ENCODE measurements at places on chromosomes 7 and 10.

DNA sequence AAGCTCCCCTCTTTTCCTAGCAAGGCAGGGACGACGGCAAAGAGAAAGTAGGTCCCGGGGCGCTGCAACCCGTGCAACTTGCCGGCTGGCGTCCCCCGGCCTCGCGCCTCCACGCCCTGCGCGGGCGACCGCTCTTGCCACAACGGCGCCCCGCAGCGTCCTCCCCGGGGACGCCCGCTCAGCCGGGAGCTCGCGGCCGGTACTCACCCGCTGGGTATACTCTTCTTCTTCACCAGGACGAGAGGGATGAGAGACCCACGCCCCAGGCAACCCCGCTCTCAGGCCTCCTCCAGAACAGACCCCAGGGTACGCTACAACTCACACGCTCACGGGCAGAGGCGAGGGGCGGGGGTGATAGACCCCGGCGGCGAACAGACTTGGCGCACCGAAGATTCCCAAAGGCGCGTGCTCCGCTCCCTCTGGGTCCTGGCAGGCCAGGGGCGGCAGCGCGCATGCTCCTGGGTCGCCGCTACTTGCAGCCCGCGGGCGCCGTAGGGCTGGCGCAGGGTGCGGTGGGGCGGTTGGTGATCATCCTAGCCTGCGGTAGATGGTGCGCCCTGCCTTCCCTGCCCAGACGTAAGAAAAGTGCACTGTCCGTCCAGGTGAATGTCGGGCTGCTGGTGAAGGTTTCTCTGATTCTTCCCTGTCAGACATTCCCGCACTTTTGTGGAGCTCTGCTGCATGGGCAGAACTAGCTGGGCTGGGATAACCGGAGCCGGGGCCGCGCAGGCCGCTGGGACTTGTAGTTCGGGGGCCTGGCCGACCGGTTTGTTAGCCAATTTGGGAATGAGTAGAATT, at the start of gene CC2D2B:
CC2D2B (plus strand) TSS at position 520 of the 798 bp plus-strand sequence. CDS start 3,349 bp downstream, outside the sequence.
- peak; percentile 18 for DNase-seq

DNA sequence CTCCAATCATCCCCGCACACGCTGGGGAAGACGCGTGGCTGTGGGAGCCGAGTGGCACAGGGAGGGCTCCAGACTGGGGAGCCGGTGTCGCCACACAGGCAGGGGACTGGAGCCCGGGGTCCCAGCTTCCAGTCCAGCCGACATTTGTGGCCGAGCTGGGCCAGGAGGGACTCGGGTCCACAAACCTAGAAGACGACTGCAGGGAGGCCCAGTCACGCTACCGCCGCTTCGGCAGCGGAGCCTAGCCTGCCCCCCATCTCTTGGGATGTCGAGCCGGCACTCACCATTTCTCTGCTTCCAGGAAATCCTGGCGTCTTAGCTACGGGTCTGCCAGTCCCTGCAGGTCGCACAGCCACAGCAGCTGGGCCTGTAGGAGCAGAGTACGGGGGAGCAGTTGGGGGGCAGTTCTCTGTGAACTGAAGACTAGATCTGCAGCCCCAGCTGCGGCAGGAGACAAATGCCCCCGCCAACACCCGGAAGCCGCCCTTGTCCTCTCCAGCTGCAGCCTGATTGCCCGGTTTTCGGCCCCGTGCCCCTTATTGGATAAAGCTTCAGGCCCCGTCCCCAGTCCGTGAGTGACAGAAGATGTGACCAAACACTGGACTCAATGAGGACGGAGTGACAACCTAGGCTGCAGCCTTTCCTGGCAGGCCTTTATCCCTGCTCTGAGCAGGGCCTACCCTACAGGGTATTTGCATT, 270.7 kb downstream of the ZNF33B start:
- DNase-seq, result no peak

- no peak for DNase-seq
These were observed 552.2 kb upstream of the ANKRD30A start for GRCh38 chr10:36573246-36573645.

DNA sequence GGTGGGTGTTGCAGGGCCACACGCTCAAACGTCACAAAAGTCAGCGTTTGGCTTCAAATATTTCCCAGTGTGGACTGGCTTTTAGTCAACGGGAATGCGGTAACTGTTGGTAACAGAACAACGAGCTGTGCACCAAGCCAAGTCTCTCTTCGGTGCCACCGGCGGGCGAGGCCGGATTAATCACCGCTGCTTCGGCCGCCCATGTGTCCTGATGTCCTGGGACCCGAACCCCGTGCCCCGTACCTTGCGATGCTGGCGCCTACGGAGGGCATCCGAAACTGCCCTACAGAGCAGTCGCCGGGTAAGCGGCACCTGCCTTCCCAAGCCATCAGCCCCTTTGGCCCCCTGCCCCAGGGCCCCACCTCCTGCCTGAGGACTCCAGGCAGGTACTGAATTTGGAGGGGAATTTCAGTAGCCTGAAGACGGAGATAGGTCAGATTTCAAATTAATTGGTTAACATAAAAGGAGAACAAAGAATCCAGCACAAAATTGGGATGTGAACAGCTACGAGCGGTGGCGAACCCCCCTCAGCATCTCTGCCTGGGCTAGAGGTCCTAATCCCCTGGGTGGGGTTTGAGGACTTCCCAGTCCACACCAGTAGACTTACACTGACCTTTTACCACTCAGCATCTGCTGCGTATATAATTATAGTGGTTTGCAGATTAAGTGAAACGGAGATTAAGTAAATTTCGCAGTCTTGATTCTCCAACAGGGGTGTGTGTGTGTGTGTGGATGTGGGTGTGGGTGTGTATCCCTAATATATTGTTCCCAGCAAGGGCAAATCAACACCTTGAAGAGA, at the start of gene LRRC72:
LRRC72 (plus strand) TSS at position 84 of the 799 bp plus-strand sequence; CDS start at position 212, 128 bp downstream.
- DNase-seq, result no peak

GRCh38 chr10:47237316-47238260, 62.4 kb upstream of the GDF10 start:
- no peak for DNase-seq

DNA sequence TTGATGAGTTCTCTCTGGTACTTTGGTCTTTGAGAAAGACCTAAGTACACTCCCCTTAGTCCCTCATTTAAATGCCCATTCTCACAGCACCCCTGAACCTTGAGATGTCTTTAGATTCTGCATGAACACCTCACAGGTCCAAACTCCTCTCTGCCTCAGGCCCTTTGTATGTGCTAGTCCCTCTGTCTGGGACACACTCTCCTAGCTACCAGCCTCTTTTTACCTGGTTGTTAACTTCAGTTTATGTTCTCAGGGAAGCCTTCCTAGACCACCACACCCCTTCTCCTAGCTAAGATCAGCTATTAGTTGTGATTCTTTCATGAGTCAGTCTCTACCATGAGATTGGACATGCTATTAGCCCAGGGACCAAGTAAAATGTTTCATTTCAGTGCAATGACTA, 86.4 kb downstream of the PLCE1 start:
- no peak for DNase-seq

DNA sequence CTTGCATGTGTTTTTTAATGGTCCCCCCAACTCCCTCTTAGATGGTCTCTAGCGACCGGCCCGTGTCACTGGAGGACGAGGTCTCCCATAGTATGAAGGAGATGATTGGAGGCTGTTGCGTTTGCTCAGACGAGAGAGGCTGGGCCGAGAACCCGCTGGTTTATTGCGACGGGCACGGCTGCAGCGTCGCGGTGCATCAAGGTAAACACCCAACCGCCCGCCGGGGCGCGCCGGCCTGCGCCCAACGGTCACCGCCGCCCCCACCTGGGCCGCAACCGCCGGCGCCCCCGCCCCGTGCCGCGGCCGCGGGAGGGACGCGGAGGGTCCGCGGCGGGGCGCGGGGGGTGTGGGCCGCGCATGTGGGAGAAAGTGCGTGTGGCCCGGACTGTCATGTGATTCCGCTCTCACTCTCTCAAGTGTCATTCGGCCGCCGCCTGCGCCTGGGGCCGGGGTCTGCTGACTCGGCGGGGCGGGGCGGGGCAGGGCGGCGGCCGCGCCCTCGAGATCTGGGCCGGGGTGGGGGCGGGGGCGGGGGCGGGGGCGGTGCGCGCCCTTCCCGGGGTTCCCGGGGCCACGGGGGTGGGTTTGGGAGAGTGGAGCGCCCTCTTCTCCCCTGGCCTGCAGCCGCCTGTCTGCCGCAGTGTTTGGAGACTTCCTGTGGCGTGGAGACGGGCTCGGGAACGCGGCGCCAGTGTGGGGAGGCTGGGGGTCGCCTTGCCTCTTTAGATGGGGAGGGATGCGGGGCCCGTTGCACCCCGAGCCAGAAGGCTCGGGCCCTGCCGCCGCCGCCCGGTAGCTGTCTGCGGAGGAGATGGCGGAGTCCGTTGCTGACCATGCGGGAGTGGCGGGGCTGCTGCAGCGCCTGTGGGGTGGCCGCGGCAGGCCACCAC, 817 bp downstream of the MLLT10 start:
- no peak for DNase-seq
